ENCODE measurements at places on chromosomes 6 and 20.

GRCh38 chr6:36608788-36609563 lies 14.8 kb downstream of the SRSF3 start:
- no peaks in the 10 kb centered on the region for H3K27me3 ChIP-seq
- peak overlapping the region; percentile 72 for H3K27ac ChIP-seq
- H3K36me3 ChIP-seq: peaks cover 78% of the 10 kb centered on the region
- DNase-seq: no peak
- H3K4me1 ChIP-seq: peaks cover 52% of the 10 kb centered on the region

GRCh38 chr6:722077-722524 lies 29.2 kb upstream of the EXOC2 start:
- H3K4me1 ChIP-seq: peaks cover 7% of the 10 kb centered on the region
- H3K27me3 ChIP-seq: no peaks in the 10 kb centered on the region
- DNase-seq: peak; percentile 91
- H3K27ac ChIP-seq: no peak overlapping the region
- H3K4me3 ChIP-seq: no peak overlapping the region

GRCh38 chr6:90251295-90251992 lies 45.2 kb downstream of the BACH2 start:
- no peak for DNase-seq
- no peaks in the 10 kb centered on the region for H3K27me3 ChIP-seq
- H3K4me1 ChIP-seq: no peaks in the 10 kb centered on the region
- no peak overlapping the region for H3K4me3 ChIP-seq
- no peak overlapping the region for H3K27ac ChIP-seq

GRCh38 chr6:150492941-150493340 lies 106.7 kb upstream of the PLEKHG1 start:
- no peaks in the 10 kb centered on the region for H3K4me1 ChIP-seq
- no peak overlapping the region for H3K4me3 ChIP-seq
- DNase-seq: peak; percentile 68
- H3K27ac ChIP-seq: no peak overlapping the region
- no peaks in the 10 kb centered on the region for H3K27me3 ChIP-seq

GRCh38 chr6:43814865-43815264 lies 44.9 kb downstream of the VEGFA start:
- H3K4me3 ChIP-seq: no peak overlapping the region
- no peak overlapping the region for H3K27ac ChIP-seq
- no peaks in the 10 kb centered on the region for H3K27me3 ChIP-seq
- no peaks in the 10 kb centered on the region for H3K4me1 ChIP-seq
- no peak for DNase-seq

- H3K4me1 ChIP-seq: peaks cover 17% of the 10 kb centered on the region
- H3K27me3 ChIP-seq: no peaks in the 10 kb centered on the region
- DNase-seq: no peak
- H3K36me3 ChIP-seq: peaks cover 25% of the 10 kb centered on the region
- H3K4me3 ChIP-seq: no peak overlapping the region
These were observed 3.8 kb downstream of the ACTR5 start for GRCh38 chr20:38752029-38752428.

DNA sequence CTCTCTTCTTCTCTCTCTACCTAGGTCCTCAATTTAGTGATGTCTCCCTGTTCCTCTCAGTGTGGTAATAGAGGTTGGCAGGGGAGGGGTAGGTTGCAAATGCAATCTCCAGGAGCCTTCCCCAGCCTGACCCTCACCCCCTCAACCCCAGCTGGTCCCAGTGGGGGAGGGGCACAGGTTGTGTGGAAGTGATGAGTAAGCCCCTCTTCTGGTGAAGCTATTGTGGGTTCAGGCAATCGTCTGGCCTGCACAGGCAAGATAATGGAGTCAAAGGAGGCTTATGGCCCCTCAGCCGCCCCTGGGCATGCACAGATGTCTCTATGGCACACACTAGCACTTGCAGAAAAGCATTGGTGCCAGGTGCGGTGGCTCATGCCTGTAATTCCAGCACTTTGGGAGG lies 10.8 kb upstream of the ADA start:
- H3K27me3 ChIP-seq: no peaks in the 10 kb centered on the region
- H3K36me3 ChIP-seq: no peaks in the 10 kb centered on the region
- no peak overlapping the region for H3K27ac ChIP-seq

- DNase-seq: no peak
- no peak overlapping the region for H3K4me3 ChIP-seq
- no peaks in the 10 kb centered on the region for H3K36me3 ChIP-seq
- H3K27ac ChIP-seq: no peak overlapping the region
- H3K27me3 ChIP-seq: no peaks in the 10 kb centered on the region
These were observed 124.9 kb downstream of the GRM4 start for GRCh38 chr6:34020807-34021553.

DNA sequence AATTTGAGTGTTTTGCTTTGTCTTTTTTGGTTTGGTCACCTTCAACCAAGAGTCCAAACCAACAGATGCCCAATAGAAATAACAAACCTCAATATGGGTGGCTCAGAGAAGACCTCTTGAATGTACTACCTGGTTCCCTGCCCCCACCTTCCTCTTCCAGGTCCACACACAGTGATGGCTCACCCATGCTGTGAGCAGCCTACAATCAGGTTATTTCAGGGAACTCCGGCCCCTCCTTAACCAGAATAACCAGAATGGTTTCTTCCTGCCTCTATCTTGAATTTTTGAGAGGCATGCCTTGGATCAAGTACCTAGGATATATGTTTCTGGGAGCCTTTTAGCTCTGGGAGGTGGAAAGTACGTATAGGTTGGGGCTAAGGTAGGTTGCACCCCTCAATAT lies 327.1 kb upstream of the PRDM1 start:
- no peak overlapping the region for H3K4me3 ChIP-seq
- no peaks in the 10 kb centered on the region for H3K36me3 ChIP-seq
- DNase-seq: no peak
- H3K27ac ChIP-seq: no peak overlapping the region

DNA sequence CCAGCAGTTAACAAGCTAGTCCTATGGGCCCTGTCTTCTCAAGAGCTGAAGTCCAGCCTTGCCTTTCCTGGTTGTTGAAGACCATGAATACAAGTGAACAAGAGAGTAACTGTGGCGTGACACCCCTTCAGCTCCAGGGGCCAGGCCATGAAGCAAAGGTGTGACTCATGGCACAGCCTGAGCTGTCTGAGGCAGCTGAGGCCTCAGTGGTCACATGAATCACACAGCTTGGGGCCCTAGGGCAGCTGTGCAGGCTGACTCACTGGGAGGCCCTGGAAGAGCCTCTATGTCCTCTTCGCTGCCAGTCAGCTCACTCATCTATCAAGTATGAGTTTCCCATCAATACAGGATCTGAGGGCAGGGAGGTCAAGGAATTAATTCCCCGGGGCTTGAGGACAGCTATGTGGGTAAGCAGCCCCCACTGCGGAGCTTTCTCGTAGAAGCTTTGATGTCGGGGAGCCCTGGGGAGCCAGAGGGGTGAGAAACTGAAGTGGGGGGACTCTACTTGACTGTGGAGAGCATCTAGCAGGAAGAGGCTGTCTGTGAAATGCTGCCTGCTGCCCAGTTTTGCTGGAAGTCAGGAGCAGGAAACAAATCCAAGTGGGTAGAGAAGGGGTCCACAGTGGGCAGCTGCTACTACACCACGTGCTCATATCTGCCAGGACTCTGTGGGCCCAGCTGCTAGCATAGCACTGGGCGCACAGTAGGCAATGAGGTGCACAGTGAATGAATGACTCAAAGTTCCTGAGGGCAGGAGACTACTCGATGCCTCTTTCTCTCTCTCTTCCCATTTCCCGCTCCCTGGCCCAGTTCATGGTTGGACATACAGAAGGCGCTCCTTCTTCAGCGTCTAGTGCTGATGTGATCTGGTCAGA lies 13.7 kb upstream of the FAM83C start:
- H3K4me3 ChIP-seq: no peak overlapping the region
- H3K27ac ChIP-seq: peak overlapping the region; percentile 37
- H3K27me3 ChIP-seq: no peaks in the 10 kb centered on the region
- peaks cover 28% of the 10 kb centered on the region for H3K36me3 ChIP-seq

DNA sequence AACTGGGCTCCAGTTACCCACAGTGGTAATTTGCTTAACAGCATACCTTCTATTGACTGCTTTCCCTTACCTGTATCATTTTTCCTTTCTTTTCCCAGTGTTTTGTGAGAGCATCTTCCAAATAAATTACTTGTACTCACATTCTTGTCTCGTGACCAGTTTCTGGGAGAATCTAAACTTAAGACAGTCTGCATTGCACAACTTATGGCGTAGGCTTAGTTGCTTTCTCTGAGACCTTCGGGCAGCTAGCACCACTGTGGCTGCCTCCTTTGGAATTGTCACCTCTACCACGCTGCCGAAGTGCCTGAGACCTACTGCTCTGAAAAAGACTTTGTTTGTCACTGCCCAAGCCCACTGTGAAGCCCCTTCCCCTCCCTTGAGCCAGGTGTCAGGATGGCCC lies 188.1 kb upstream of the BMP2 start:
- no peak overlapping the region for H3K27ac ChIP-seq
- no peaks in the 10 kb centered on the region for H3K4me1 ChIP-seq
- no peak for DNase-seq
- no peak overlapping the region for H3K4me3 ChIP-seq
- H3K36me3 ChIP-seq: no peaks in the 10 kb centered on the region
- no peaks in the 10 kb centered on the region for H3K27me3 ChIP-seq

- H3K4me1 ChIP-seq: peaks cover 36% of the 10 kb centered on the region
- H3K27me3 ChIP-seq: no peaks in the 10 kb centered on the region
- DNase-seq: no peak
- no peaks in the 10 kb centered on the region for H3K36me3 ChIP-seq
These were observed 31.1 kb downstream of the NCOA7 start for GRCh38 chr6:125821825-125822281.

GRCh38 chr20:36775196-36775595 lies 1.6 kb upstream of the DSN1 start:
- no peak overlapping the region for H3K4me3 ChIP-seq
- no peak for DNase-seq
- no peaks in the 10 kb centered on the region for H3K36me3 ChIP-seq
- H3K27ac ChIP-seq: peak overlapping the region; percentile 92

GRCh38 chr6:42890311-42891198 lies 11.1 kb downstream of the RPL7L1 start:
- peak overlapping the region; percentile 72 for H3K4me3 ChIP-seq
- H3K27me3 ChIP-seq: no peaks in the 10 kb centered on the region
- peak overlapping the region; percentile 97 for H3K27ac ChIP-seq
- peaks cover 22% of the 10 kb centered on the region for H3K4me1 ChIP-seq

DNA sequence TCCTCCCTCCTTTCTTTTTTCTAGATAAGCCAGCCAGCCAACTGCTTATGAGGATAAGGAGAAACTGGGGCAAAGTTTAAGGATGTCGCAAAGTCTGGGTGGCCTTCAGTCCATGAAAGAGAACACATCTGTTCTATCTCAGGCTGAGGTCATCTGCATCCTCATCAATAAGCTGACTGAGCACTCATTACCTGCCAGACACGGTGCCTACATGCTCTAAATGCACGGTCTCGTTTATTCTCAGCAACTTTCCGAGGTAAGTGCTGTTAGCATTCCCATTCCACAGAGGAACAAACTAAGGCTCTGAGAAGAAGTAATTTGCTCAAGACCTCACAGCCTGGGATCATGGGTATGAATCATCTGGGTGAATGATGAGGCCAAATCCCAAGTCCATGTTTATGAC lies 133.1 kb downstream of the BCAS1 start:
- no peaks in the 10 kb centered on the region for H3K36me3 ChIP-seq
- DNase-seq: peak; percentile 72
- no peaks in the 10 kb centered on the region for H3K27me3 ChIP-seq
- H3K4me1 ChIP-seq: peaks cover 53% of the 10 kb centered on the region

GRCh38 chr6:135108692-135109091 lies 54.1 kb upstream of the HBS1L start:
- no peak overlapping the region for H3K4me3 ChIP-seq
- no peaks in the 10 kb centered on the region for H3K36me3 ChIP-seq
- no peaks in the 10 kb centered on the region for H3K4me1 ChIP-seq
- H3K27me3 ChIP-seq: no peaks in the 10 kb centered on the region

- peaks cover 78% of the 10 kb centered on the region for H3K4me1 ChIP-seq
- no peaks in the 10 kb centered on the region for H3K36me3 ChIP-seq
- peak overlapping the region; percentile 77 for H3K27ac ChIP-seq
- H3K27me3 ChIP-seq: no peaks in the 10 kb centered on the region
- DNase-seq: no peak
These were observed 22.2 kb downstream of the TFEB start for GRCh38 chr6:41713159-41713649.

DNA sequence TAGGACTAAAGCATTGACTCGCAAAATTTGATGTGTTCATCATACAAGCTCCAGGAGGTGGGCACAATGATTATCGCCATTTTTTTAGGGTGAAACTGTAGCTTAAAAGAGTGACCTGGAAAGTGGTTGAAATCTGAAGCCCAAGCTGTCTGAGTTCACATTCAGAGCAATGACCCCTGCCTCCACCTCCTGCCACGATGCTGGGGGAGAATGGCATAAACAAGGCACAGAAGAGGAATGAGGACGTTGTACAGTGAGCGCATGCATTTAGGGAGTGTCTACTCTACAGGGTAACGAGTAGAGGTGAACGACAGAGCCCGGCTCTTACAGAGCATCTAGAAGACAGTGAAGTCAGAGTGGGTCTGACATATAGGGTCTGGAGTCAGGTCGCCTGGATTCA lies 37.2 kb downstream of the CNKSR3 start:
- no peaks in the 10 kb centered on the region for H3K36me3 ChIP-seq
- H3K27ac ChIP-seq: no peak overlapping the region
- H3K4me3 ChIP-seq: no peak overlapping the region
- no peak for DNase-seq
- no peaks in the 10 kb centered on the region for H3K27me3 ChIP-seq

DNA sequence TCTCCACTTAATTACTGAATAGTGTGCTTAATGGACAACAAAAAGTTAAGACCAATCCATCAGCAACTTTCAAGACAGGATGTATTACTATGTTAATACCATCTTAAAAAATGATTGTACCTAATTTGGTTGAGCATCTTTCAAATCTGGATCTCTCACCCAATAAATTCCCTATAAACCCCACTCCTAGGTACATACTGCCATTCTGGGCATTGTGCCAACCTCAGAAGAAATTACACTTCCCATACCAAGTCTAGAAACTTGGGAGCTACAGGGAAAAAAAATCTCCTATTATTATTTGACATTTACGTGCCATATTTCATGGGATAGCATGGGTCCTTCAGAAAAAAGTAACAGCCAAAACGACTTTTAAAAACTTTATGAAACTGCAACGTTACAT lies 5.1 kb downstream of the SYNCRIP start:
- peaks cover 66% of the 10 kb centered on the region for H3K4me1 ChIP-seq
- DNase-seq: no peak
- H3K27me3 ChIP-seq: no peaks in the 10 kb centered on the region
- no peak overlapping the region for H3K4me3 ChIP-seq
- no peak overlapping the region for H3K27ac ChIP-seq
- peaks cover 40% of the 10 kb centered on the region for H3K36me3 ChIP-seq

- no peak overlapping the region for H3K4me3 ChIP-seq
- no peak for DNase-seq
- peaks cover 6% of the 10 kb centered on the region for H3K4me1 ChIP-seq
- no peaks in the 10 kb centered on the region for H3K27me3 ChIP-seq
- H3K27ac ChIP-seq: no peak overlapping the region
These were observed 43.5 kb downstream of the SAMD5 start for GRCh38 chr6:147551976-147552375.

GRCh38 chr20:35151736-35152135 lies 4.6 kb upstream of the EDEM2 start:
- H3K4me3 ChIP-seq: no peak overlapping the region
- H3K27me3 ChIP-seq: no peaks in the 10 kb centered on the region
- no peak for DNase-seq
- H3K27ac ChIP-seq: no peak overlapping the region
